Activated CD8-positive, alpha-beta memory T cell treated with anti-CD3 and anti-CD28 coated beads, Interleukin-2, amount 50 U/mL, for 4 hours (primary cell): ENCODE measurements at places on chromosomes 7 and 10.

- DNase-seq: no peak
Measured at GRCh38 chr10:92125144-92125543, 165.7 kb downstream of the CPEB3 start.

DNA sequence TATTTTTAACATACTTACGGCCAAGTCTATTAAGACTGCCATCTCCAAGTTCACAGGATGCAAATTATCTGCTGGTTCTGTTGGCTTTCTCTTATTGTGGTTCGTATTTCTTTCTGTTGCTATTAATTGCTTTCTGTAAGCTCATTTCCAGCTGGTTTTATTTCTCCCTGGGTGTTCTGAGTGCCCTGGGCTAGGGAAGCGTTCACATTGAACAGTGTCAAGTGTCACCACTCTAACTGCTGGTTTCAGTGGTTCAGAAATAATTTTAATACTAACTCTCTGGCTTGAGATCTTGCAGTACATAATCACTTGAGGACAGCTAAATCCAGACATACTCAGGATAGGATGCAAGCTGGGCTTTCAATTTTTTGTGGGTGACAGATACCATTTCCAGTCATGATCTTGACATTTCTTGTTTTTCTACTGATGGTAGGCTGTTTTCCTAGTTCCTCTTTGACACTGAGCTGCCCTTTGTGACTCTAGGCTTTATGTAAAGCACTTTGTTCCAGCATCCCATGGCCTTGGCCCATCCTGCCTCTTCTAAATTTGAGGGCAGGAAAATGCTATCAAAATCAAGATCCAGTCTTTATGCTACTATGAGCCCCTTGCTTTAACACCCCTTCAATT lies 117.6 kb downstream of the SNX13 start:
- no peak for DNase-seq

GRCh38 chr7:71414490-71414889 lies 282.5 kb downstream of the GALNT17 start:
- no peak for DNase-seq

DNA sequence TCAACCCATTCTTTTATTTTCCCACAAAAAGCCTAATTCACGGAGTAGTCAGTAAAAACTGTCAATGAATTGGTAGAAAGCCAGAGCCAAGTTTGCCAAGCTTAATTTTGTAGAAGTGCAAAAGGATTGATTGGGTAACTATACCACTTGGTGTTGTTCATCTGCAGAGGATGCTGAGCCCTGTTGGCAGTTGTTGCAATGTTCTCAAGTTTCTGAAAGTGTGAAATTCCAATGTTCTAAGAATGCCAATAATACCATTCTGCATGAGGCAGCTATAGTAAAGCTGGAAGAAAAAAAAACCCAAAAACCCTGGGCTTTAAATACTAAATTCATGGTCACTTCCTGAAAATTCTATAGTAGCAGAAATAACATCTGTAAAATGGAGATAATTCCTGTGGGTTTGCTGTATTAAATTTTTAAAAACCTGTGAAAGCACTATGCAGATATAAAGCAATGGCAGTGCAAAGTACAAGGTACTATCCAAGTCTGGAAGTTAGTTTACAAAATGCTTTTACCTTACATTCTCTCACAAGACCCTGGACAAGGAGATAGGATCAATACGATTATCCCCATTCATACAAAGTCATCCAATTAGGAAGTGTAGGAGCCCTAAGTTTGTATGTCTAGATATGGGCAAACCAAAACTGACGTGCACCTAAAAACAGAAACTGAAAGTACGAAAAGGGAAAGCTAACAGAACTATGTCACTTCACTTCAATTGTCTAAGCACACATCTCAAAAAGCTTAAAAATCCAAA lies 6.0 kb upstream of the PON1 start:
- no peak for DNase-seq

DNA sequence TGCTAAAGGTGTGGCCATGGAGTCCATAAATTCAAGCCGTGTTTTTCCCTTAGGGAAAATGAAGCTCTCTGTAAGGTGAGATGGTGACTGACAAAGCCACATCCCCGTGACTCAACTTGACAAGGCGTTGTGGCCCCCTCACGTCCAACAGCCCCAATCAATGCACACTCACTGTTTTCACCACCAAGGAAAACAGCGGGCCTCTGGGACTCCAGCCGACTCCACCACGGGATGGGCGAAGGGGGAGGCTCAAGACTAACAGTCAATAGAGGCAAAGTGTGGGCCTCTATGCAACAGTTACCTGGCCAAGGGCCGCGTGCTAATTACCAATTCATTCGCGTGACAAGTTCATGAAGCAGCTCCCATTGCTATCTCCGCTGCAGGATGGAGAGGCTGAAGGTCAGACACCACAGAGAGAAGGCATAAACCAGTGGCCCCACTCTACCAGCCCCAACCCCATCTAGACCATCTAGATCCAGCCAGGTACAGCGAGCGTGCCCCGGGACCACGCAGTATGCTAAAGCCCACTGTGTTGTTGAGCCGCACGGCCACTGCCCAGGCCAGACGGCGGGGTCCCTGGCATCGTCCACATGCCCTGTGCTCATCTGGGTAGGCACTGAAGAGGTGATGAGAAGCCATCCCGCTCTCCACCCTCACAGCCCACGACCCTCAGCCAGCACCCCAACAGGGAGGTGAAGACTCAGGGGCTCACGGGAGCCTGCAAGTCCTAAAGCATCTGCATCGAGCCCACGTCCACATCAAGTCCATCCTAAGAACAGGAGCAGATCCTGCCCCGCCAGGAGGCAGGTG lies 76.1 kb downstream of the PROSER2 start:
- no peak for DNase-seq

GRCh38 chr7:756928-757560 lies 30.0 kb upstream of the PRKAR1B start:
- DNase-seq: no peak

- DNase-seq: no peak
Measured at GRCh38 chr10:29600821-29601220, 34.0 kb downstream of the SVIL start.

DNA sequence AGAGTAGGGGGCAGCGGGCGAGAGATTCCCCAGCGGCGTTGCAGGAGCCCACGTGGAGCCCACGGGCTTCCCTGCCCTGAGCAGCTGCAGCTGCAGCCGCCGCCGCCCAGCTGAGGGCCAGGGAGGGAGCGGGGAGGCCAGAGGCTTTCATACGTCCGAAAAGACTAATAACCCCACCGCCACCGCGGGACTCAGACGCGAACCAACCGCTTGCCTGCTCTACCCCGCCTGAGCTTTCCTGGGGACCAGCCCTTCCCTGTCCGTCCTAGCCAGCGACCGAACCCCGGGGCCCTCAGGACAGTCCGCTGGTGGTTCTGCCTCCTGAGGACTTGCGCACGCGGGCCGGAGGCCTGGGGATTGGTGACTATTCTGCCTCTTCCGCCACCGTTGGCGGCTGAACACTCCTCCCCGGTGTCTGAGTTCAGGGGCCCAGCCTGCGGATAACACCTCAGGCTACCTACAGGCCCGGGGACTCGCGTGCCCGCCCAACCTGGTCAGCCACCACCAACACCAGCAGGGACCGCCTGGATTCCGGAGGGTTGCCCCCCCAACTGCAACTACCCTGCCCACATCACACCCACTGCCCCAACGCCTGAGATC lies 18.4 kb downstream of the IFT22 start:
- no peak for DNase-seq

GRCh38 chr10:120827251-120827875 lies 23.8 kb upstream of the WDR11 start:
- DNase-seq: no peak

- no peak for DNase-seq
Measured at GRCh38 chr7:139339025-139339424, 2.1 kb upstream of the FMC1 start.

- no peak for DNase-seq
Measured at GRCh38 chr10:12839941-12840611, 161.4 kb downstream of the CCDC3 start.

GRCh38 chr7:82530361-82530760 lies 86.8 kb upstream of the CACNA2D1 start:
- no peak for DNase-seq

DNA sequence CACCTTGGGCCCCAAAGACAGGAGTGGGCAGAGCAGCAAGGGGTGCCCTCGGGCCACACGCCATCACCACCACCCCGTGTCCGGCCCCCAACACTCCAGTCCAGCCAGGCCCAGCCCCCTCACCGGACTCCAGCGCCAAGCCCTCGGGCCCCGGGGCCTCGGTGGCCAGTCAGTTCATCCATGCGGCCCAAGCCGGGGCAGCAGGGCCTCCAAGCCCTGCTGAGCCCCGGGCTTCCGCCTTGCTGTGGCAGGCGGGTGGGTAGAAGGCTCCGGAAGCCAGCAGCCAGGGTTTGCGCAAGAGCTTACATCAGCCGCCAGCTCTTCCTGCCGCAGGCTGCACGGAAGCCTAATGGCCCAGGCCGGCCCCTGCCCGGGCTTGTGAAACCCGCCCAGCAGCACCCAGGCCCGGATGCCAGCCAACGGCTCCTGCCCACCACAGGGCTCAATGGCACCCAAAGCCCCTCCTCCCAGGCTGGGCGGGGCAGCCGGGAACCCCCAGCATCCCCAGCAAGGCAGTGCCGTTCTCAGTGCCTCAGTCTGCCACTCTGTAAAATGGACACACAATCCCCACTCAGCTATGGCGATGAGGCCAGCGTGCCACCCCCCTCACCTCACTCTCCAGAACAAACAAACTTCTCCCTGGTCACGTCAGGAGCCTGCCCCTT lies 26.5 kb downstream of the TNRC18 start:
- DNase-seq: peak; percentile 86

- no peak for DNase-seq
Measured at GRCh38 chr7:89312551-89312950, 517.0 kb upstream of the TEX47 start.

DNA sequence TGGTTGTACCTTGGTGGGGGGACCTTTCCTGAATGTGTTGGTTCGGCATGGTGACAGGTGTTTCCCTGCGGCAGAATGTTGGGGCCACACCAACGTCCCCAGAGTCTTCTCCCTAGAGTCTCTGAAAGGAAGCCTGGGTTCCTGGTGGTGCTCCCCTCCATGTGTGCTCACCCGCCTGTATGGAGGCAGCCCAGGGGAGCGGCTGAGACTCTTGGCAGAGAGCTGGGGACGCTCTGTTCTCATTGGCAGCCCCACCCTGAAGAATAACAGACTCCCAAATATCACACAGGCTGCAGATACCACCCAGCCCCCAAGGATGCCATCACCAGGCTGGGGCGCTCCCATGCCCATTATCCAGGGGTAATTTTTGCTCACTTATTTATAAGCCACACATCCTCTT lies 34.8 kb downstream of the CHST12 start:
- DNase-seq: no peak

- no peak for DNase-seq
Measured at GRCh38 chr10:78879621-78880020, 189.1 kb upstream of the ZMIZ1 start.

- DNase-seq: no peak
Measured at GRCh38 chr10:29471544-29471859, 163.3 kb downstream of the SVIL start.

DNA sequence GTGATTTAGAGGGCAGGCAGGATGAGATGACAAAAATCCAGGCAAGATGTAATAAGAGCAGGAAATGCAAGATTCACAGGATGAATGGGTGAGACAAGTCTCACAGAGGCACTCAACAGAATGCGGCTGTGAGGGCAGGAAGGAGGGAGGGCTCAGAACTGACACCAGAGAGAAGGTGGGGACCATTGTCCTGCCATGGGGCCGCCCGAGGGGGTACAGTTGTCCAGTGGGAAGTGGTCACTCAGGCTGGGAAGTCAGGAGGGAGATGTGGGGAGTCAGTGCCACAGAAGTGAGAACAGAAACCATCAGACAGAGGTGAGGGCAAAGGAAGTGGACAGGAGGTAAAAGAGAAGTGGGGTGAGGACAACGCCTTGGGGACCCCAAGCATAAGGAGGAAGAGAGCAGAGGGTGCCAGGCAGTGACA lies 8.9 kb downstream of the HIP1 start:
- DNase-seq: no peak
